ENCODE measurements at places on chromosomes 11 and 22.

DNA sequence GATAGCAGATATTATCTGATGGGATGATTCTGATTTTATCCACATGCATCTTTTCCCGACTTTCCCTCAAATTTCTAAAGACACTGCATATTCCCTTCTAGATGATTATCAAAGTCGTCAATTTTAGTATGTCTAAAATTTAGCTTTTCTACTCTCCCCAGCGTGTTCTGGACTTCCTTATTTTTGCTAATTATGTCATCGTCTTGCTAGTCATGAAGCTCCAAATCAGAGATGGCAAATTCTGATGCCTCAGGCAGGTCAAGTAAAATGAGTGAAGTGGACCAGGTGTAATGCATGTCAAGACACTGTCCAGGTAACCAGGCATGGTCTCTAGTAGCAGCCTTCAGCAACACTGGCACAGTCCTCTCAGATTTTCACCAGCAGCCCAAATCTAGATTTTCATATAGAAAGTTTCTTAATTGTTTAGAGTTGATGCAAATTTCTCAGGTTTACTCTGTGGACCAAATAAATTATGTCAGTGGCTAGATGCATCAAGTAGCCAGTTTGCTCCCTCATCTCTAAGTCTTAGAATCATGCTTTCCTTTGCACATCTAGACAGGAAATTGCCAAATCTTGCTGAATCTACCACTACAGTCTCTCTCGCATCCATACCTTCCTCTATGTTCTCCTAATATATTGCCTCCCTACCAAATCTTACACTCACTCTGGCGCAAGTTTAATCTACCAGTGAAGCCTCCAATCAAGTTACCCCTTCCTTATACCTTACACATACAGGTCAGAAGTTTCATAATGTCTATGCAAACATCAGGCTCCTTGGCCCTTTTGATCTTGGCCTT lies 10.6 kb downstream of the HSD17B12 start:
- DNase-seq: no peak

GRCh38 chr11:6598555-6598954 lies 4.9 kb downstream of the RRP8 start:
- DNase-seq: no peak

- DNase-seq: no peak
Measured at GRCh38 chr11:121354192-121354591, 61.6 kb downstream of the SC5D start.

GRCh38 chr22:24146791-24147353 lies 34.4 kb upstream of the SUSD2 start:
- DNase-seq: no peak

GRCh38 chr11:2149864-2150847 lies 10.9 kb downstream of the INS start:
- DNase-seq: no peak

GRCh38 chr22:36833073-36833472 lies 16.2 kb upstream of the PVALB start:
- no peak for DNase-seq

- no peak for DNase-seq
Measured at GRCh38 chr11:115653076-115653475, 148.9 kb upstream of the CADM1 start.

DNA sequence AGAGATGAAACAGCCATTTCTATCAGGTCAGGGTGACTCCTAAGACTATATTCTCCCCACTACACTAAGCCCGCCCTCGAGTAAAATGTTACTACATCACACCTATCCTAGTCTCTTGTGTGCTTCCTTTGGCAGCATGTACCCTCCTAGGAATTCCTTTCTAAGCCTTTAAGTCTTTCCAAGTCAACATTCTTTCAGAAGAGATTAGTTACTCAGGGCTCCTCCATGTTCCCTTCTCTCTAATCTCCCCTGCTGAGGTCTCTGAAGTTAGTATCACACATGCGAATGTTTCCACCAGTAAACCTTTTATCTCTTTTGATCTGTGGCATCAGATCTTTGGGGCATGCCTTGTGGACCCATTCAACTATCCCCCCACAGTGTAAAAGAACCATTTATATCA lies 873.7 kb upstream of the FAT3 start:
- no peak for DNase-seq
